Globus pallidus (tissue), 1 donor: ENCODE measurements at places on chromosomes 5 and 9.

DNA sequence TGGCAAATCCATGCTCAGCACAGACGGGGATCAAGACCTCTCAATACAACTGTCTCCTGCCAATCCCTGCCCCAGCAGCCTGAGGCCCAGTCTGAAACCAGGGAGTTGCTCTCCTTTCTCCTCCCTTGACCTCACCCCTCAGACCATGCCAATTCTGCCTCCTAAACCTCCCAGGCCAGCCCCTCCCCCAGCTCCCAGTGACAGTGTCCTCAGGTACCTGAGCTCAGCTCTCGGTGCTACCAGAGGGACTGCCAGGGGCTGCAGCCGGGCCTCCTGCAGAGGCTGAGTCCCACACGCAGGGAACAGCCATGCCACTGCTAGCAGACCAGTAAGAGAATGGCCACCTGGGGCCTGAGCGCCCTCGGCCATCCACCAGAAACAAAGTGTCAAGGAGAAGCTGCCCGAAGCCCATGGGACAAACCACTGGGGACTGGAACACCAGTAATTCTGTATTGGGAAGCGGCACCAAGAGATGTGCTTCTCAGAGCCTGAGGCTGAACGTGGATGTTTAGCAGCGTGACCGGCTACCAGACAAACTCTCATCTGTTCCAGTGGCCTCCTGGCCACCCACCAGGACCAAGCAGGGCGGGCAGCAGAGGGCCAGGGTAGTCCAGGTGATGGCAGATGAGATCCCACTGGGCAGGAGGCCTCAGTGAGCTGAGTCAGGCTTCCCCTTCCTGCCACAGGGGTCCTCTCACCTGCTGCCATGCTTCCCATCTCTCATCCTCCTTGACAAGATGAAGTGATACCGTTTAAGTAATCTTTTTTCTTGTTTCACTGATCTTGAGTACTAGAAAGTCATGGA is 557 bp upstream of the IL3 start:
- DNase-seq: no peak

DNA sequence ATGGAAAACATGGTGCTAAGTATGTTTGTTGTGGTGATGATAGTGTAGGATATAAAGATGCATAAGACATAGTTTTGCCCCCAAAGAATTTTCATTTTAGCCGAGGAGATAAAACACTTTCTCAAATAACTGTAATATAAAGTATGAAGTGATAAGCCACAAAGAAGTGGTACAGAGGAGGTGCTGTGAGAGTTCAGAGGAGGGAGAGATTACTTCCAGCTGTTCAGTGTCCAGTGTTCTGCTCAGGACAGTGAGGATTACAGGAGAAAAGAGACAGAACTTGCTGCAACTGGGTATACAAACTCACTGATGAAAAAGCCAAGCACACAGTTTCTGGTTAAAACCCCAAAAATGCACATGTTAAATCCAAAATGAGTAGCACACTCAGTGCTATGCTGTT is 309.3 kb downstream of the KIAA0825 start:
- DNase-seq: no peak

DNA sequence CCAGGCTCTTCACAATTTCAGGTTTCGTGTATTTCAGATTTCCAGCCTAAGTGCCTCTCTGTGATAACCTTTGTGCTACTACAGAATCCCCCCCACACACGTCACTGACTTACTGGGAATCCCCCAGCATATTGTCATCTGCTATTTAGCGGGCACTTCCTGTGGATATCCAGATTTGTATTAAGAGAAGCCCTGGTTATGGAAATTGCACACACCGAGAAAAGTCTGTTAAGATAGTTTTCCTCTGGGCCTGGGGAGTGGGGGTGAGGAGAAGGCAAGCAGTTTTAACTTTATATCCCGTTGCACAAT is 269.9 kb downstream of the MED10 start:
- no peak for DNase-seq

GRCh38 chr5:151077967-151078366 is 2.9 kb downstream of the TNIP1 start:
- DNase-seq: no peak

- no peak for DNase-seq
Observed at GRCh38 chr9:117763314-117763713, 59.1 kb downstream of the TLR4 start.

GRCh38 chr5:180353048-180353979 is at the start of gene GFPT2:
Gene GFPT2 (minus strand): TSS chr5:180353336. CDS start chr5:180353217, 119 bp downstream.
- DNase-seq: peak; percentile 87

DNA sequence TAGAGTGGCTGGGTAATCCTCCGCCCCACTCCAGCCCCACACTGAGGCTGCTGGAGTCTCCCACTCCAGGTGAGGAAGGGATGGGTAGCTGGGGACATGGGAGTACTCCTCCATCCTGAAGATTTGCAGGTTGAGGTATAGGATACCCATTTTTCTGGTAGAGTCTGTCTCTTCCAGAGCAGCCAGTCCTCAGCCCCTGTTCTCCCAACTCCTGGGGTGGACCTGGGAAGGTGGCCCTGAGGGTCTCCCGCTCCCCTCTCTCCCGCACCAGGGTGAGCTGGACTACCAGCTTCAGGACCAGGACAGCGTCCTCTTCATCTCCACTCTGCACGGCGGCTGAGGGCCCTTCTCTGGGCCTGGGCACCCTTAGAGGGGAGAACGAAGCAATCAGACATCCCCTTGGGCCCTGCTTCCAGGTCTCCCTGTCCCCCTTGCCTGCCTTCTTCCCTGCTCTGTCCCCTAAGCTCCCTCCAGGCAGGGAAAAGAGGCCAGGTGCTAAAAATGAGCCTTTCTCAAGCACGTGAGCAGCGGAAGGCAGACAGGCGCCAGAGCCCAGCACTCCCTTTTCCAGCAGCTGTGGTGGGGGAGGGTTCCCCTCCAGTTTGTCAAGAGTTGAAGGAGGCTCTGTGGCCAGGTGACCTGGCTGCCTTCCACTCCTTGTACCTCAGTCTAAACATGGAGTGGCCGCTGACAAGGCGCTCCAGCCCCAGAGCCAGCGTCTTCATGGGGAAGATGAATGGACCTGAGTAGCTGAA is 18.4 kb downstream of the URM1 start:
- DNase-seq: no peak

DNA sequence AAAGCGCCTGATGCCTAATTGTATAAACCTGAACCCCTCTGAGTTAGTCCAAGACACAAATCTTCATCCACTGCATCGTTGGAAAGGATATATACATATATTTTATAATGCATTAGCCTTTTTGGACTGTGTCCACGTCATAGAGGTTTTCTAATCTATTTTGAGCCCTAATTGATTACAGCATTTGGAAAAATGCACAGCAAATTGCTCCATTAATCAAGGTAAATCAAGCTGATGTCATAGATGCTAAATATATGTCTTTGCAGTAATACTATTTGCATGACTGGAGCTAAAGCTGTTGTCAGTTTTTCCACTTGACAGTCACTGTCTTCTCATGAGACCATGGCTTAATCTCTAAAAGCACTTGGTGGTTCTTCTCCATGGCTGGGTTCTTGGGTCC is 483.5 kb upstream of the TNC start:
- DNase-seq: no peak

- DNase-seq: no peak
Observed at GRCh38 chr9:70315389-70315788, 56.6 kb downstream of the SMC5 start.

GRCh38 chr9:614431-614830 is 227.1 kb upstream of the DMRT1 start:
- peak; percentile 38 for DNase-seq

- peak; percentile 62 for DNase-seq
Observed at GRCh38 chr9:94772144-94772543, 45.6 kb downstream of the AOPEP start.

GRCh38 chr9:123169926-123170325 is 98.5 kb downstream of the STRBP start:
- DNase-seq: no peak

DNA sequence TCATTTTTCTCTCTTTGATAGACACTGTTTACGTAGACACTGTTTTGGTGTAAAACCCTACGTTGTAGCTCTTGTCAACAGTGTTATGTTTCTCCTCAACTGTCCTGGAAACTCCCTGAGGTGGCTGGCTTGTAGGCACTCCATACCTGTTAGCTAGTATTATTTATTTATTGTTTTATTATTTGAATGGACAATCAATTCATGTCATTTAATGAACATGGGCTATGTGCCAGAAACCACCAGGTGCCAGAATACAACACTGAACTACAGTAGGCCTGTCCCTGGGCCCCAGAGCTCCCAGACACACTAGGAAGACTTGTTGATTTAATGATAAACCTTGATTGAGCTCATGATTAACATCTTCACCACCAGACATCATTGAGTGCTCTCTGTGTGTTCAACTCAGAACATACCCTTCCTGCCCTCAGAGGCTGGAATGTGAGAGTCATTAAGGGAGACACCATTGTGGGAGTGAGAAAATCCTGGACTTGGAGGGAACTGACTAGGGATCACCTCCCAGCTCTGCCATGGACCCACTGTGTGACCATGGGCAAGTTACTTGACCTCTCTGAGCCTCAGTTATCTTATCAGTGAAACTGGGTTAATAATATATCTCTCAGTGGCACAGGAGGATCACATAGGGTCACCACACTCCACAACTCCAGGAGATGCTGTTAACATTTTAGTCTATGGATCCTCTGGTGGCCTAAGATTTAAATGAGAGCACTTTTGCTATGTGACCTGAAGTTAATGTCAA is 19.2 kb downstream of the IRF1 start:
- DNase-seq: no peak

- no peak for DNase-seq
Observed at GRCh38 chr9:68802525-68803015, 97.5 kb downstream of the PIP5K1B start.
